ENCODE measurements at places on chromosomes 1 and 21. TPM values are rescaled to one million over a fixed set of nuclear protein-coding genes. Genes with fewer than 3 reads are reported as not detected.
A peak's percentile ranks its signal among the peaks of the same experiment; 100 is the strongest.

DNA sequence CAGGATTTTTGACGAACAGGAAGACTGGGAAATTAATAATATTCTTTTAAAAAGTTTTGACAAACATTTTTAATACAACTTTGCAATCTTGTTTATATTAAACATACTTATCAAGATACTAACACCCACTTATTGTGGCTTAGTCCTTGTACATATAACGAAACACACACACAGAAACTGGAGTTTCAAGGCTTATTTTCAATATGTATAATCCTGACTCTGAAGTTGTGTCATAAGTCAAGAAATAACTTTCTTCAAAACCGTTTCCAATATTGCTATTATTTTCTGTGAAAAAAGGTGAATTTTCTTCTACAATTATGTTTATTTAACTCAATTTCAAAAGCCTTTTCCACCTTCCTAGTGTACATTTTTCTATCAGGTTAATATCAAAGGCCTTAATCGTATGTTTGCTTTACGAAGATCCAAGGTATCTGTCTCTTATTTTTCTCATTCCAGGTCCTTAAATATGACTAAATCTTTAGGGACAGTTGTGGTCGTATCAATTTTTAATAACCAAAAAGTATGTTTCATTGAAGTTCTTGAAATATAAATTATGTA lies 1.8 kb downstream of the CDKN2C start:
- DNase-seq = no peak

DNA sequence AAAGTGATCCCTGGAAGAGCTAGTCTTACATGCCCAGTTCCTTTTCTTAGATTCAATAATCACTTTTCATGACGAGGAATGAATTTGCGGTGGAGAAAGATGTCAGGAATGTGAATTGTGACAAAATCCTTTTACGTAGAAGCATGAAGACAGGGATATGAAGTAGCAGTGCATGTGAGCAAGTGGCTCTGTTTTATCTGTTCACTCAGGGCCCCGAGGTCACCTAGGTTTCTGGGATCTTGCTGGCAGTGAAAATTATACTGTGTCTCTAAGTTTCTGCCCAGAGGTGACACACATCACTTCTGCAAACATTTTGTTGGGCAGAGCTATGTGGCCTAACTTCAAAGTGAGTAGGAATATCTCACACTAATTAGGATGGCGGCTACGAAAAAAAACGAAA lies 79.3 kb downstream of the USP25 start:
- DNase-seq = no peak

- DNase-seq = no peak
These were observed 65.1 kb upstream of the TMEM51 start for GRCh38 chr1:15088281-15088971.

GRCh38 chr1:234605983-234606783 lies 3.8 kb downstream of the IRF2BP2 start:
- DNase-seq = peak; percentile 53

- no peak for DNase-seq
These were observed 41.7 kb downstream of the PKP1 start for GRCh38 chr1:201324821-201325677.

DNA sequence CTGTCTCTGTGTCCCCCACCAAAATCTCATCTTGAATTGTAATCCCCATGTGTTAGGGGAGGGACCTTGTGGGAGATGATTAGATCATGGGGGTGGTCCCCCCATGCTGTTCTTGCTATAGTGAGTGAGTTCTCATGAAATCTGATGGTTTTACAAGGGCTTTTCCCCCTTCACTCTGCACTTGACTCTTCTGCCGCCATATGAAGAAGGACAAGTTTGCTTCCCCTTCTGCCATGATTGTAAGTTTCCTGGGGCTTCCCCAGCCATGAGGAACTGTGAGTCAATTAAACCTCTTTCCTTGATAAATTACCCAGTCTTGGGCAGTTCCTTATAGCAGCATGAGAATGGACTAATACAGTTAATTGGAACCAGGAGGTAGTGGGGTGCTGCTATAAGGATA lies 137.1 kb upstream of the RAB4A start:
- DNase-seq = no peak

DNA sequence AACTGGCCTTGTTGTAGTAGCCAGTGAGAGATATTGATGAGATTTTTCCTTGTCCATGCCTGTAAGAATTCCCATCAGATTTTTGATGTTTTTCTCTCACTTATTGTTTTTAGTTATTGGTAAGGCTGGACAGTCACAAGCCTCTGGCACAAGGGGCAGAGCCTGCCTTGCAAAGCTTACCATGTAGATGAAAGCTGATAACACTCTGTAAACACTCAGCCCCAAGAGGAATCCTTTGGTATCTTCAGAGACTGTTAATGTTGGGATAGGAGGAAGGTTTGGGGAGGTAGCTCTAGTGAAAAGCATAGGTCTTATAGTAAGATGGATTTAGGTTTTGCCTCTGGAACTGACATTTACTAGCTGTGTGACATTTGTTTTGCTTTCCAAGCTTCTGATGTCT lies 37.7 kb downstream of the MARK1 start:
- no peak for DNase-seq

GRCh38 chr1:153513023-153513422 lies 22.8 kb downstream of the S100A6 start:
- peak; percentile 55 for DNase-seq

DNA sequence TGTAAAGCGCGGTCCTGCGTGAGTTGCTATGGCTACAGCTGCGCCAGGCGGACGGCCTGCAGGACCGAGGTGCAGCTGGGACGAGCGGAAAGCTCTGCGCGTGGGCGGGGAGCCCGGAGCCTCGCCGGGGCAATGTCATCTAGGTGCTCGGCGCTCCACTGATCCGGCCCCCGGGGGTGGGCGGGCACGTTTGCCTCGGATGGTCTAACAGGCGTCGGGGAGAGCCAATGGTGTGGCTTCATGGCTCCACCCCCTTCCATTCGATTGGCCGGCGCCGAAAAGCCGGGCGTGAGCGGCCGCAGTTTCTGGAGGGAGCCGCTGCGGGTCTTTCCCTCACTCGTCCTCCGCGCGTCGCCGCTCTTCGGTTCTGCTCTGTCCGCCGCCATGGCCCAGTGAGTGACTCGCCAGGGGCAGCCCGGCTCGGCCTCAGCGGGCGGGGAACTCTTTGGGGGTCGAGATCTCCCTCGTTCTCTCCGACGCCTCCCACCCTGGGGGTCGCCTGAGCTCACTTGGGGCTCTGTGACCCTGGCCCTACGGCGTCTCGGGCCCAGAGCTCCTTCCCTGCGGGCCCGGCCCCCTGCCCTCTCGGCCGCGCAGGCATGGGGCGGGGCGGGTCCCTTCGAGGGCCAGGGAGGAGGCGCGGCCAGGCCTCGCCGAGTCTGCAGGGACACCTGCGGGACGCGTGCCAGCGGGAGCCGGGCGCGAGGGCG lies at the start of gene PGD:
Gene PGD (plus strand): TSS at position 331 of the 710 bp plus-strand sequence. CDS start 54 bp downstream, at position 385.
- peak; percentile 96 for DNase-seq

DNA sequence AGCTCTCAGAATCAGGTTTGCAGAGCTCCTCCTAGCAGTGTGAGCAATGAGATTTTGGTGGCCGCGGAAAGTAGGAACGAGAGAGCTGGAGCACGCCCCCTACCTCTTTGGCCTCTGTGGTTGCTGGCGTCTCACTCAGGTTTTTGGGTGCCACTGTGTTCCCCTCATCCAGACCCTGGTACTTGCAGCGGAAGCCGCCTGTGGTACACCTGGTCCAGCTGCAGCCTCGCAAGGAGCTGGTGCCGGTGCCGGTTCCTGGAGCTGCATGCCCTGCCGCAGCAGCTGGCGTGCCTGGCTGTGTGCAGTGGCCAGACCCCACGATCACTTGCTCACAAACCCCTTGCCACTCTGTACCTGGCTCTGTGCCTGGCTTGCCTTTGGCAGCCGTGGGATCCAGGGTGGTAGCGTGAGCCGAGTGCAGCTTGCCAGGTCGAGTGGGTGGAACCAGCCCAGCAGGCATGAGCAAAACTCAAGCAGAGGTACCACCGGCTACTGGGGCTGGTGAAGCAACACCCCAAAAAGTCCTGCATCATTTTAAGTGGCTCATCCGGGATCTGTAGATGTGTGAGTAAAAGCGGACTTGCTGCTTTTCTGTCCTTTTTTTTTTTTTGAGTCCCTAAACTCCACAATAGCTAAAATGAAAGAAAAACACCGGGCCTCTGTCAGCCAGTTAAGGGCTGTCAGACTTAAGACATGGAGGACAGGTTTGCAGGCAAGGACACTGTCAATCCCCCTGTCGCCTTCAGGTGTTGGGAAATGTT lies 844.9 kb downstream of the KCNT2 start:
- no peak for DNase-seq

DNA sequence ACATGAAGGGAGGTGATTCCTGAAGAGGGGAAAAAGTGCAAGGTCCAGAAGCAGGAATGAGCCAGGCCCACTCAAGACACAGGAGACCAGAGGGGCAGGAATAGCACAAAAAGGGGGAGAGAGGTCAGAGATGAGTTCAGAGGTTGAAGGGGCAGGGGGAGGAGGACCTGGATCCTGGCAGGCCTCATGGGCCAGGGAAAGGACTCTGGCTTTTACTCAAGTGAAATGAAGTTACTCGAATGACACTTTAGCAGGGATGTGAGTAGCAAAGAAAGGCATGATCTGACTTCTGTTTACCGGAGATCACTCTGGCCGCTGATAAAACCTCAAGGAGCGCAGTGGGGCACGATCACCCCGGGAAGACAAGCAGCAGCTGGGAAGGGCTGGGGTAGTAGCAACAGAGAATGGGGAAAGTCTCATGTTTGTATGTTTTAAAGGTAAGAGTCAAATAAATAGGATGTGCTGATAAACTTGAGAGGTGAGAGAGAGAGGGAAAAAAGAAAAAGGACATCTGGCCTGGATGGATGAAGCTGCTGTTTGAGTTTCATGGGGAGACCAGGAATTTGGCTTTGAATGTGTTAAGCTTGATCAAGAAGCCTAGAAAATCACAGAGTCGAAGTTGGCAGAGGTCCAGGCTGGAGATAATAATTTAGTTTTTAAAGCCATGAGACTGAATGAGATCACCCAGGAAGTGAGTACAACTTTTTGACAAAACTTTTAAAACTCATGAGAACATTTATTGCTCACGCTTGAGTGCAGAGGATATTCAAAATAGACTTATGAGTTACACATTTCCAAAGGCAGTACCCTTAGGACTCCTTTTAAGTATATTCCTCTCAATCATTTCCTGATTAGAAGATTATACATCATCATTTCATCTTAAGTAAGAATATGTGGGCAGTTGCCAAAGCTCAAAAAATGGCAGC lies 156.0 kb downstream of the RERE start:
- DNase-seq = no peak

DNA sequence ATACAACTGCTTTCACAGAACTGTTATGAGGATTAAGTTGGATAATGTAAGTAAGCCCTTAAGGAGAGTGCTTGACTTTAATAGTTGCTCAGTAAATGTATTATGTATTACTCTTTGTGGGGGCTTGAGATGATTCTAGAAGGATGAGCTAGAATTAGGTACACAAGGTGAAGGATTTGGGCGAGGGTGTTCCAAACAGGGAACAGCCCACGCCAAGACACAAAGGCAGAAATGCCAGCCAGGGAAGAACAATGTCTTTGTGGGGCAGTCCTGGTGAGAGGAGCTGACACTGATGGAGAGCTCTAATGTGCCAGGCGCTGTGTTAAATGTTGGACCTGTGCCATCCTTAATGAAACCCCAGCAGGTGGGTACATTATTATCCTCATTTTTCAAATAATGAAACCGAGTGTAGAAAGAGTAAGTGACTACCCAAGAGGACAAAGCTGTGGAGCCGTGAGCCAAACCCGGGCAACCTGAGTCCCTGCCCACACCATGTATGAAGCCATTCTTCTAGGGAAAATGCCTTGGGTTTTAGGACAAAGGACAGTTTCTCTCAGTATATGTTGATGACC lies 362.4 kb downstream of the HHAT start:
- DNase-seq = no peak

DNA sequence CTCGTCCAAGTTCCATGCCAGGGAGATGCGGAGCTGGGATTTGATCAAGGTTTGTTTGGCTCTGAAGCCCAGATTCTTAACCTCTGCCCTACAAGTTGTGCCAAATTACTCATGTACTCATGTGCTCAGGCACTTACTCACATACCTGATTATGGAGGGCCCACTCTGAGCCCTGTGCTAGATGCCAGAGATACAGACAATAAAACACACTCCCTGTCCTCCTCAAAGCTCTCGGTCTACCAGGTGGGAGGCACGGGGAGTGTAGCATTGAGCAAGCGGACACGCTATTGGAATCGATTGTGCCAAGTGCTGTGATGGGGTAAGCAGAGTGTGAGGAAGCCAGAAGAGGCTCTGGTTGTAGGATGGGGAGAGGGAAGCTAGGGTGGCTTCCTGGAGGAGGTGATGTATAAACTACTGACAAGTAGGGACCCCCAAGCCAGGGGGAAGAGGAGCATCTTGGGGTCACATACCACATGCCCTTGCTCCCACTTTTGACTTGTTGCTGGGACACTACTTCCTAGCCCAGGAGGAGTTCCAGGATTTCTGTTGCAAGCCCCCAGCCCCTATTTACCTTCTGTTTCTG lies 49.8 kb upstream of the IFNLR1 start:
- no peak for DNase-seq

DNA sequence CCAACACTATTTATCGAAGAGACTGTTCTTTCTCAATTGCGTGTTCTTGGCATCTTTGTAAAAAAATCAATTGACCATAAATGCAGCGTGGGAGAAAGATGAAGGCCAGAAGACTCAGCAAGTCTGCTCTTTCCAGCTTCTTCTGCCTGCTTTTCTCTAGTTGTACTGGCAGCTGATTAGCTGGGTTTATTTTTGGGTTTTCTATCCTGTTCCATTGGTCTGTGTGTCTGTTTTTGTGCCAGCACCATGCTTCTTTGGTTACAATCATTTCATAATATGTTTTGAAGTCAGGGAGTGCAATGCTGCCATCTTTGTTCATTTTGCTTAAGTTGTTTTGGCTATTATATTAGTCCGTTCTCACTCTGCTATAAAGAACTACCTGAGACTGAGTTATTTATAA lies 201.8 kb upstream of the B3GALT2 start:
- no peak for DNase-seq

DNA sequence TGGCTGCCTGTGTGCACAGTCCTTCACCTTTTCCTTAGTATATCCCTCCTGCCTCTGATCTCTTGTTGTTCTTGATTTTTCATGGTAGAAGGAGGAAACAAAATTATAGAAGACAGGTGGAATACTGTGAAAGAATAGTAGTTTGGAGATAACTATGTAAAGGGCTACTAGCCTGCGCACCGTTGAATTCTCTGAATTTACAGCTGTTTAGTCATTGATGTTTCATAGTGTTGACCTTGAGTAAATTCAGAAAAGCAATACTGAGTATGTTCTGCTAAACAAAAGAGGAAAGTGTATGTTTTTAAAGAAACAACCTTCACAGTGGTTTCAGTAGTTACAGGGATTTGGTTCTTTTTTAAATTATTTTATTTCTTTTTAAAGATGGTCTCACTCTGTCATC lies 18.1 kb downstream of the CAMTA1 start:
- DNase-seq = no peak

GRCh38 chr1:112386024-112386723 lies 9.8 kb upstream of the CTTNBP2NL start:
- DNase-seq = no peak

Gene CASZ1
- 0.69 TPM for total RNA-seq

Gene PTBP2
- total RNA-seq = 17.7 TPM

Gene LCE1A
- total RNA-seq = not detected

Gene LCA5L
- total RNA-seq = 2.2 TPM

Gene REG4
- not detected for total RNA-seq

Gene PTCH2
- 0.03 TPM for total RNA-seq

Gene CLCA1
- total RNA-seq = not detected

Gene C8B
- not detected for total RNA-seq

Gene APOBEC4
- not detected for total RNA-seq
